ENCODE measurements at places on chromosomes 7 and 10. TPM values are rescaled to one million over a fixed set of nuclear protein-coding genes. Genes with fewer than 3 reads are reported as not detected.

Gene VWA2
- total RNA-seq: not detected

Gene ITGA8
- total RNA-seq: 0.53 TPM

Gene EPHB4
- 146 TPM for total RNA-seq

Gene ZNF479
- not detected for total RNA-seq

Gene SCD
- 238 TPM for total RNA-seq

Gene CYP3A4
- not detected for total RNA-seq
